ENCODE measurements at places on chromosomes 11 and 22.

GRCh38 chr22:23315341-23315917 is 135.1 kb downstream of the BCR start:
- ATAC-seq: no peak

GRCh38 chr11:86374586-86374985 is at the start of gene CCDC81:
TSS of gene CCDC81 (plus strand) at chr11:86374887. CDS start at chr11:86375164, 277 bp downstream.
- ATAC-seq: no peak

GRCh38 chr22:23072077-23072910 is 2.0 kb downstream of the GNAZ start:
- no peak for ATAC-seq

- no peak for ATAC-seq
These were observed 65.5 kb downstream of the USP35 start for GRCh38 chr11:78254268-78254667.

GRCh38 chr11:108881131-108881530 is 216.3 kb downstream of the DDX10 start:
- ATAC-seq: no peak

GRCh38 chr11:8333376-8333775 is 69.7 kb upstream of the LMO1 start:
- ATAC-seq: no peak

DNA sequence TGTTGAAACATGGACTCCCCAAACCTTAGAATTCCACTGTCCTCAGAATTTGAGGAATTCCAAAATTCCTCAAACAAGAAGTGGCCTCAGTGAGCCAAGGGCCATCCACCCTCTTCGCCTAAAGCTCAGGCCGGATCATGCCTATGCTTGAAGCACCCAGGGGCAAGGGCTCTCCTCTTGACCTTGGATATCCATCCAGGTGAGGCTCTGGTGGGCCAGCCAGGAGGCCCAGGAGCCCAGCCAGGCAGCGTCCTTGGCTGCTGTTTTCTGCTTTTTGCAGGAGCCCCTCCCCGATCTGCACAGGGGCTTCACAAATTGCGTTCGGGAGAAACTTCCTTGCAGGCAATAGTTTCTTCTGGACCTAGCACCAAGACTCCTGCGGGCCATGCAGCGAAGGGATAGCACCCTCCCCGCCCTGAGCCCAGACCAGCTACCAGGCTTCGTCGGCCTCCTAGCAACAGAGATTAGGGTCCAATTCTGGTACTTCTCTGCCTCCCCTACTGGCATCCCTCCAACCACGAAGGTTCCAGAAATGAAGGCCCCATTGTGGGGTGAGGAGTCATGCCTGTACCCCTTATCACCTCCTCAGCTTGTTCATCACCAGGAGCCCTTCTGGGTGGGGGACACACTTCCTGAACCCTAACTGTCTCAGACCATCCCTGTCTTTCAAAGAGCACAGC is 2.0 kb downstream of the PHLDA2 start:
- no peak for ATAC-seq

- ATAC-seq: no peak
These were observed 396.9 kb upstream of the CADM1 start for GRCh38 chr11:115901069-115901468.

GRCh38 chr22:33666279-33666960 is 253.9 kb downstream of the LARGE1 start:
- no peak for ATAC-seq

DNA sequence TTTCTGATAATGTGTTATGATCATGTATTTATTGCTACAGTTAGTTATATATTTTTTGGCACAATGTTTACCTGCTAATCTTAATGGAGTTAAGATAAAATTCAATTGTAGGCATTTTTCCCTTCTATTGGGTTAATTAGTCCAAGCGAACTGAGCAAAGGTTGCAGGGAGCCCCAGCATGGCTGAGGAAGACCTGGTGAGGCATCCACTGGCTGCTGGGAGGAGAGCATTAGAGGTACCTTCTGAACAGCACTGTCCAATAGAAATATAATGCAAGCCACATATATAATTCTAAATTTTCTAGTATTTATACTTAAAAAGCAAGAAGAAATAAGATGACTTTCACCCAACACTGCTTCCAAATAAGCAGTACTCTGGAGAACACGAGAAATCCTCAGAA is 689 bp upstream of the TMEM126A start:
- ATAC-seq: no peak

DNA sequence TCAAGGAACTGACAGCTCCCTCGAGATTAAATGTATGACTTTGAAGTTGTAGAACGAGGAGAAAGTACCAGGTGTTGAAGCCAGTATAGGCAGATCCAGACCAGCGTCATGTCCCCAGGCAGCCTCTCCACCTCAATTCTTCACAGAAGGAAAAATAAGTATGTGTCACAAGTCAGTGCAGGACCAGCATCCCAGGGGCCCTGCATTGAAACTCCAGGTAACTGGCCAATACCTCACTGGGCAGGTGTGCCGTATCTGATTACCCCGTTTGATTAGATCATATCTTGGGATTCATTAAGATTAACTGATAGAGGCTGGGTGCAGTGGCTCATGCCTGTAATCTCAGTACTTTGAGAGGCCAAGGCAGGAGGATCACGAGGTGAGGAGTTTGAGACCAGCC is 466.7 kb upstream of the B3GAT1 start:
- ATAC-seq: no peak

GRCh38 chr11:111452817-111453552 is 59.2 kb downstream of the BTG4 start:
- no peak for ATAC-seq
